Mucosa of gallbladder (tissue), 1 donor: ENCODE measurements at places on chromosomes 16 and 17.

- no peak for DNase-seq
Measured at GRCh38 chr17:60699090-60699489, 21.4 kb downstream of the BCAS3 start.

- peak; percentile 35 for DNase-seq
Measured at GRCh38 chr17:77011173-77012011, 129.4 kb upstream of the SEC14L1 start.

DNA sequence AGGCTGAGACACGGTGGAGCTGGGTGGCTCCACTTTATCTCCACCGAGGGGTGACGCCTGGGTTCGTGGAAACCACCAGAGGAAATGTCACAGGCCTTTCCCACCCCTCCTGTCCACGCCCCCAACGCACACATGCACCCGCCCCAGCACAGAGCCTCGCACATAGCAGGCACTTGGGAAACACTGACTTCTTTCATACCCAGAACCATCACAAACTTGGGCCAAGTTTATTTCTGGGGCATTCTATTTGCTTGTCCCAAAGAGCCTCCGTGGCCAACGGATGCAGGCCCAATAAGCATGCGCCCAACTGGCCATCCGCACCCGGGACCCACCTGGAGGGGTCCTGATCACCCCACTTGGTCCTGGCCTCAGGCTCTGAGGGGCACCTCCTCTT is 3.3 kb downstream of the BCAR1 start:
- DNase-seq = no peak

DNA sequence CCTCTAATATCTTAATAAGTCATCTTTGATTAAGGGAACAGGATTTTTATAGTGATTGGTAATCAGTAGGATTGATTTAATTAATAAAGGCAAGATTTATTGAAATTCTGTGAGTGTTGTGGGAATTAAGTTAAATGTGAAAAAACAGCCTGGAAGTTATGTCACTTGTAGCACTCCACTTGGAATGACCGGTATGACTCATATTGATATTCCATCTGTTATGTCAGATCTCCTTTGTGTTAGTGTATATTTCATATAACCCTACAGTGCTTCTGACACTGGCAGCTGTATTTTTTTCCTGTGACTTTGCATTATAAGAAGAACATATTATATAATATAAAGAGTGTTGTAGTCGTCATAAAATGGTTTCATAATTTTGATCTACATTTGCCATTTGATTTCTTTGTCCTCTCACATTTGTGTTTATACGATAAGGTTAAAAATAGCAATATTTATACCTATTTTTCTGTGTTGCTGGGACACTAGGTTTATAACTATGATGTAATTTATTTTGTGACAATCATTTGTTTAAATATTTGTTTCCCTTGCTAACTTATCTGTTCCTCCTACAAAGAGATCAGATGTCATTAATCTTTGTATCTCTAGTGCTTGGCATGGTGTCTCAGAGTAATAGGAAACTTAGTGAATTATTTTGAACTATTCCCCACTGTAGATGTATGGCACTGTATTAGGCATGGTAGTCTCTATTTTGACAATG is 249.0 kb downstream of the BCAS3 start:
- DNase-seq = no peak

GRCh38 chr16:89842471-89843408 is 14.5 kb downstream of the SPIRE2 start:
- no peak for DNase-seq

GRCh38 chr17:66469088-66469442 is 166.7 kb downstream of the PRKCA start:
- DNase-seq = no peak

DNA sequence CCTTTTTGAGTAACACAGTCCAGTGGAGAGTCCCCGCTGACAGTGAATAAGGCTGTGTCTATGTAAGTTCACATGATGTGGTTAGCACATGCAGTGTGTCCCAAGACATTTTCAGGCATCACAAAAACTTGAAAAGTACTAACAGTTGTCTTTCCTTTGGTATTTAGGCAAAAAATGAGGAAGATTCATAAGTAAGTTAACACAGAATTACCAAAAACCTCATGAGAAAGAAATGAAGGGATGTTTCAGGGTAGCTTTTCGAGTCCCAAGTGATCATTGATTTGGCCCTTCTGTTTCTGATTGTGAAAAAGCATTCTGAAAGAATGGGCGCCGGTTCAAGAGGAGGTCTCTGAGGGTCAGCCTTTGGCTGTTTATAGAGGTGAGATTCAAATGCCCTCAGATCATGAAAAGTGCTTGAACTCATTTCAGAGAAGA is 529 bp upstream of the ASPA start:
- no peak for DNase-seq

GRCh38 chr16:10965440-10966061 is 21.2 kb downstream of the CLEC16A start:
- DNase-seq = no peak

DNA sequence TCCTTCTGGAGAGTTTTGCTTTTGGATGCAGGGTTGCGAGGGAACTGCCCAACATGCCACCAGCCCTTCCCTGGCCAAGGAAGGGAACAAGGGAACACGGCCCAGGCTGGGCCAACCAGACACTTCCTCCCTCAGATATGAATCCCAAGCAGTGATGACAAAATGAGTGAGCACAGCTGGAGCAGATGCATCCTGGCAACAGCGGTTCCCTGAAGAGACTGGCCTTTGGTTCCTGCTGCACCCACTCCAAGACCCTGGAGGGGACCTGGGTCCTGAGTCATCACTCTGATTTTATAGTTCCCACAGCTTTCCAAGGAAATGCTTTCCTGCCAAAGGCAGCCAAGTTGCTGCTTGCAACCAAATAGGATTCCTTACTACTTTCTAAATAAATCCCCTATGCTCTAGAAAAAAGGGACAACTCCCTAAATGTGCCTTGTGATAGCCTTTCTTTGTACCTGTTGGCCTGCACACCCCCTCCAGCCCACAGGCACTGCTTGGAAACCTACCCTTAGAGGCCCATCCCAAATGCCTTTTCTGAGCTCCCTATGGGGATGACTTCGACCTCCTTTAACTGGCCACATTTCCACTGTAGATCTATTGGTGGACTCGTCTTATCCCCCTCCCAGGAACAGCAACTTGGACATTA is 5.3 kb downstream of the ST3GAL2 start:
- peak; percentile 40 for DNase-seq

DNA sequence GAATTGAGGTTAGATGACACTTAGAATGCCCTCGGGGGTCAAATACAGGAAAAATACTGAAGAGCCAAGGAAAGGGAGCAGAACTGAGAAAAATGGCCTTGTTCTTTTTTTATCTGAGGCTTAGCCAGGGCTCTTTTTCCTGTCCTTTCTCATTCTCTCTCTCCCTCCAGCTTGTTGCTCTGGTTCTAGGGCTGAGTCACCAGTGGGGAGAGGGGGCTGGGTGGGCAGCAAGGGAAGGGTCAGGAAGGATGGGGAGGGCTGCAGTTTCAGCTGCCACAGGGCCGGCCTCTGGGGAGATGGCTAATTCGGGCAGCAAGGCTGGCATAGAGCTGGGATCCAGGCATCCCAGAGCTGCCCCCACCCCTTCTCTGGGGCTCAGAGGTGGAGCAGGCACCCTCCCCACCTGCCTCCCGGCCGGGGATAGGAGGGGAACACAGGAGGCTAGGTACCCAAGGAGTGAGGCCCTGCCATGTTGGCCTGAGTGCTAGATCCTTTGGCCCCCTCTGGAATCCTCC is 3.9 kb downstream of the ITGA3 start:
- DNase-seq = no peak

- DNase-seq = no peak
Measured at GRCh38 chr16:27291722-27292240, 22.0 kb upstream of the IL4R start.

DNA sequence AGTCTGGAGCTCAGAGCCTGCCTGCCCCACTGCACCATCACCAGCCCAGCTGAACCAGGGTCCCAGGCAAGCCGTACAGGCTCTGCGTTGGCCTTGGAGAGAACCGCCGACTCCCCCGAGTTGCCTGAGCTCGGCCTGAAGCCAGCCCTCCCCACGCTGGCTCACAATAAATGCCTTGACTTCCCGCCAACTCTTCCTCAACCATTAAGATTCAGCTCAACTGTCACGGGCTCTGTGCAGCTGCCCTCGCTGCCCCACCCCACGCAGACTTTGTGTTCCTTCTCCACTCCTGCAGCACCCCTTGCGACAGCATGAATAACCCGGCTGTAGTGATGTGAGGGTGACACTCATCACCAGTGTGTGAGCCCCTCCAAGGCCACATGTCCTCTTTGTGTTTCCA is 4.8 kb upstream of the QPRT start:
- peak; percentile 27 for DNase-seq

DNA sequence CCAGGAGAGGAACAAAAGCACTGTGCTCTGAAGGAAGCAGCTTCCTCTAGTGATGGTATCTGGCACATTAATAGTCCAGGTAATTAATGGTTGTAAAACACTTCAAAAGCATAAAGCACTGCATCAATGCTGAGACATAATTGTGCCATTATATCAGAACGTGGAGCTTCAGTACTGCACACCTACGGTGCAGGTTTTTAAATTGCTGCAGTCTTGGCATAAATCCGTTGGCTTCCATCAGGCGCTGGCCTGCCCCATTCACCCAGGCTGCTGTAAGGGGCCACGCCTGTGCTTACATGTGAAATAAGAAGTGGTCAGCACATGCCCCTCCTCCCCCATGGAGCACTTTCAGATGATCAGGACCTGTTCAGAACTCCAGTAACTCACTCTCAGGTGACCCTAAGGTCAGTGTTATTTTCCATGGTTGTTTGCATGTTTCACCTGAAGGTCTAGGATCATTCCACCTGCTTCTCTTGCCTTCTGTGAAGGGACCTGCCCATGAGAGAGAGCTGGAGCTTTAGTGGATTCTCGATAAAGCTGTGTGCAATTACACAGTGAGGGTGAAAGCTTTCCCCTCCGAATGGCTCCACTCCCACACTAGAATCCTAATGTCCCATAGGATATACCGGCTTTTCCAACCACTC is 345.3 kb downstream of the CA10 start:
- DNase-seq = no peak

DNA sequence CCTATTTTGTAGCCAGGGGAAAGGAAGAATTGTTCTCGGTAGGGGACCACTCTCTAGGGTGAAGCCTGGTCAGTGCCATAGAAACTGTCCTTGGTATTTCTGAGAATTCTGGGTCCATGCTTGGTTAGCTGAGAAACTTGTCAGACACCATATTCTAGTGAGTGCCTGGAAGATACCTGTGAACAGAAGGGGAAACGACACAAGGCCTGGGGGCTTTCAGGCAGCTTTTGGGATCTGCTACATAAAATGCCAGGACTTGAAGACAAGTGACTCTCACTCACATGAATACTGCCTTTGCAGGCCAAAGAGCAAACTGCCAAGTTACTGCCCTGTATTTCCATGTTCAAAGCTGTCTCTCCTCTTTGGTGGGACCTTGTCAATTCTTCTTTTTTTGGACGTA is 18.3 kb downstream of the ODF4 start:
- DNase-seq = no peak

- DNase-seq = no peak
Measured at GRCh38 chr17:79082311-79083190, 7.9 kb downstream of the ENGASE start.

DNA sequence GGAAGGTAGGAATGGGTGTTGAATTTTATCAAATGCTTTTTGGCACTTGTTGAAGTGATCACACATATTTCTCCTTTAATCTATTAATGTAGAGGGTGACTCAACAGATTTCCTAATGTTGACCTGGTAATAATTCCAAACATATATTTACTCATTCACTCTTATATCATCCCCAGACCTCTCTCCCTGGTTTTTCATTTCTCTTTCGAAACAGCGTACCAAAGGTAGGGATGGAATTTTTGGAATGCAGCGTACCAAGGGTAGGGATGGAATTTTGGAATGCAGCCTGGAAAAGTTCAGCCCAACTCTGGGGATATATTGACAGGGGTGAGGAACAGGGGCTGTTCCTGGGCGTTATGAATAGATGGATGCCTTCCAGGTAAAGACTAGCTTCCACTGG is 7.3 kb downstream of the KIF18B start:
- DNase-seq = no peak

- DNase-seq = no peak
Measured at GRCh38 chr16:11547118-11547916, 39.4 kb downstream of the LITAF start.

DNA sequence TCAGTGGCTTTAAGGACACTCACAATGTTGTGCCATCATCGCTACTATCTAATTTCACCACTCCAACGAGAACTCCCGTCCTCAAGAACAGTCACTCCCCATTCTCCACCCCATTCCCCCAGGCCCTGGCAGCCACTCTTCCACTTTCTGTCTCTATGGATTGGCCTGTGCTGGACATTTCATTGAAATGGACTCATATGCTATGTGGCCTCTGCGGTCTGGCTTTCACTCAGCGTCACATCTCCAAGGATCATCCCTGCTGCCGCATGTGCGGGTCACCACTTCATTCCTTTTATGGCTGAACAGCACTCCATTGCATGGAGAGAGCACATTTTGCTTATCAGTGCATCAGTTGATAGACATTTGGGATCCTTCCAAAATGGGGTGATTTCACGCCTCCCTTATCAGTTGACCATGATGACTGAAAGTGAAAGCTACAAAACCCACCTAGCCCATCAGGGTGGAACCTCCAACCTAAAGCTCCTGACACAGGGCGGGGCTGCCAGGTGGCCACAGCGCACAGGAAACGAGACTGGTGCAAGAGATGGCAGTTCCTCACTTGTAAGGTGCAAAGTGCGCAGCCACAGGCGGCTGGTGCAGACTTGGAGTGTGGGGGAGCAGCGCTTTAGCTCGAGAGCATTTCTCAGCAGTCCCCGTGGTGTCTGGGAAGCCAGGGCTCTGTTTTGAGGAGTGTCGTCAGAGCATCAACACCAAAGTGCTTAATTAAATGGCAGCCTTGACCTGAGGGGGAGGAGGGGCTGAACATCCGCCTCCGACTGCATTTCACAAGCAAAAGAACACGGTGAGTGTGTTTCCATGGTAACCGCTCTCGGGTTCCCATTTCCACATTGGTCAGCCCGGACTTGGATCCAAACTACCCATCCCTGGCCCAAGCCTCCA is 23.8 kb downstream of the COTL1 start:
- DNase-seq = peak; percentile 65

DNA sequence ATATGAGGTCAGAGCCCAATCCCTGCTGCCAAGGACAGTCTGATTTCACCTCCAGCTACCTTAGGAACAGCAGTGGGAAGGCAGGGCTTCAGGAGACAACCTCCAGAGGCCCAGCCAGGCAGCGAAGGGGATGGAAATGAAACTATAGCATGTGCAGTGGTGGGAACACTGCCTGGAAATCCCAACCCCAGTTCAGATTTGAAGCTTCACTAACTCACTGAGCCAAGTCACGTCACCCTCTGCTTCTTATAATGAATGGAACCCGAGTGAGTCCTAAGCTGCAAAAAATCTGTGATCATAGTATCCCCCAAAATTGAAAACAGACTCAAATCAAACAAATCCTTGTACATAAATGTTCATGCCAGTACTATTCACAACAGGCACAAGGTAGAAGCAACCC is 36.0 kb upstream of the SLC39A11 start:
- no peak for DNase-seq

- DNase-seq = no peak
Measured at GRCh38 chr17:74750039-74750326, 1.6 kb downstream of the NHERF1 start.

GRCh38 chr17:13704333-13704732 is 102.6 kb upstream of the HS3ST3A1 start:
- no peak for DNase-seq
